ENCODE measurements at places on chromosomes 3 and 15.

GRCh38 chr3:43857361-43858293, 166.9 kb downstream of the ABHD5 start:
- DNase-seq: no peak

DNA sequence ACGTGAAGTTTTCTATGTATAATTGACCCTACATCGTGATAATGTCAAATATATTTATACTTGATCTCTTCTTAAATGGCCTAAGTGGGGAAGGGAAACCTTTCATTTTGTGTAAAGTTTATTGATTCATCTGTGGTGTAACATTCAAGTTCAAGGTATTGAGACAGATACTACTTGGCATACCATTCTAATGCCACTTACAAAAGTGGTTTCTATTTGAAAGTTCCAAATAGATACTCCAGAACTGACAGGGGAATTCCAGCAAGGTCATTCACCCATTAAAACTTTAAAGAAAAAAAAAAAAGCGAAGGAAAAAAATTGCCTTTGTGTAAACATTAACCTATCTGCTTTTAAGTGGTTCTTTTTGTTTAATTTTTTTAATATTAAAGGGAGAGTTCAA, 45.3 kb upstream of the MAP3K13 start:
- no peak for DNase-seq

- no peak for DNase-seq
These were observed 22.4 kb upstream of the SNRPA1 start for GRCh38 chr15:101317336-101317872.

DNA sequence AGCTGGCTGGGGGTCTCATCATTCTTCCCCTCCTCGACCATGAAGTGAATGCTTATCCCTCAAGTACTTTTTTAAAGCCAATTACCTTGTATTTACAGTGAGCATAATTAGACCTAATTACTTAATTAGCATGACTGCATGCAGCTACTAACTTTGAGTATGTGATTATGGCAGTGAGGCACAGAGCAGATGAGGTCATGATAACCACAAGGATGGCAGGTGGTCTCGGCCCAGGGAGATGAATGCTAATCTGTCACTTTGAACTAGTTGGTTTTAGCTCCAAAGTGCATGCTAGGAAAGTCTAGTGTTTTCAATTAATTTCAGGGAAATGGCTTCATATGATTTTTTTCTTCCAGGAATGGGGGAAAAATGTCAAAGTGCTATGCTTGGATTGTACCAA, 233.8 kb downstream of the NTRK3 start:
- no peak for DNase-seq

DNA sequence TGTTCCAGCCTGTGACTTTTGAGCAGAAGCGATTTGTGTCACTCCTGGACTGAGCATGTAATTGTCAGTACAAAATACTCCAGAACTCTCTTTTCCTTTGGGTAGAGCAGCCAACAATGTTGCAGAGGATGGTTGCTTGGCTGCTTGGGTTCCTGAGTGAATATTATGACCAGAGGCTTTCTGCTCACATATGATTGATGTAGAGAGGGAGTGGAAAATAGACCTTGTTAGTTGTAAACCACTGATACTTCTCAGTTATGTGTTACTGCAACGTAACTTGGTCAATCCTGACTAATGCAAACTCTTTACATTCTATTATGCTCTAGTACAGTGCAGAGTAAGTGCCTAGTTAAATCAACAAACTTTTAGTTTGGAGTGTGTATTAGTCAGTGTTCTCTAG, 322.6 kb upstream of the KCNH8 start:
- no peak for DNase-seq

GRCh38 chr15:73570355-73571032, 62.7 kb downstream of the NPTN start:
- DNase-seq: no peak

- no peak for DNase-seq
These were observed 159.5 kb upstream of the LPP start for GRCh38 chr3:187994221-187995042.

GRCh38 chr3:127820826-127821313, 1.4 kb downstream of the MGLL start:
- DNase-seq: no peak

DNA sequence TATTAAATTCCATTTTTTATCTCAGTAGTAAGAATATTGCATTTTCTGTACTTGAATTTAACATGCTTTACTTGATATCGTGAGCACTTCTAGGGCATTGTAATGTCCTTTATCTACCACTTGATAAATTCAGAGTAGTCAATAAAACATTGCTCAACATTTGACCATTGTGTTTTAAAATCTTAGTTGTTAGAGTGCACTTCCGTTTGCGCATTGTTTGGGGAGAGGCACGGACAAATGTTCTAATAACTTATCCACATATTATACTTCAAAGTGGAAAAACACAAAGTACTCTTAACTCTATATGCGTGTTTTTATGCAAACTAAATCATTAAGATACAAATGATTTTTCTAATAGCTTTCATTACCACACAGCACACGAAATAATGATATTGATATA, 419 bp downstream of the FAM227B start:
- no peak for DNase-seq

DNA sequence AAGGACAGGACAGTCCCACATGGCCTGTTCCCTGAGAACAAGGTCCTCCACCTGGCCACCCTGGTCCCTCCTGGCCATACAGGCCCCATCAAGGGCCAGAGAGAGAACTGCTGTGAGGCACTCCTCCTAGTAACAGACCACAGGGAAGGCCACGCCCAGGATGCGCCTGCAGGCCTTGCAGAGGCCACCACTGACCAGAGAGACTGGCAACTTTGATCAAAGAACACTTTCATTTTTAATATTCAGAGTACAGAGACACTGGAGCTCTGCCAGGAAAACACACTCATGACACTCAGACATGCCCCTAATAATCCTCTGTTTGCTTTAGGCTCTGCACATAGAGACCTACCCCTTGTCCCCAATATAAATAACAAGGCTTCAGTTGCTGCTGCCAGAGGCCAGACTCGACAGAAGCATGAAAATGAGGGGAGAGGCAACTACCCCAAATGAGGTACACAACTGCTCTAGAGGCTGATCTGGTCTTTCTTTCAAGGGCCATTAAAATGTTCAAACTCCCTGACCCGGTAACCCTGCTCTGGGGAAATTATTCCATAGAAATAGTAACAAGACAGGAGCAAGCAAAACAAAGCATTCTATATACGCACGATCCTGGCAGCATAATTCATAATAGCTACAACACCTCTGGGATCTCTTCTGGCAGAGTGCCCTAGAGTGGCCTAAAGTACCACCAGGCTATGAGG, 44.8 kb downstream of the CCDC12 start:
- no peak for DNase-seq
